ENCODE measurements at places on chromosomes 3 and 15.
A peak's percentile ranks its signal among the peaks of the same experiment; 100 is the strongest.

- DNase-seq: no peak
These were observed 23.1 kb downstream of the MAPKBP1 start for GRCh38 chr15:41797201-41797944.

DNA sequence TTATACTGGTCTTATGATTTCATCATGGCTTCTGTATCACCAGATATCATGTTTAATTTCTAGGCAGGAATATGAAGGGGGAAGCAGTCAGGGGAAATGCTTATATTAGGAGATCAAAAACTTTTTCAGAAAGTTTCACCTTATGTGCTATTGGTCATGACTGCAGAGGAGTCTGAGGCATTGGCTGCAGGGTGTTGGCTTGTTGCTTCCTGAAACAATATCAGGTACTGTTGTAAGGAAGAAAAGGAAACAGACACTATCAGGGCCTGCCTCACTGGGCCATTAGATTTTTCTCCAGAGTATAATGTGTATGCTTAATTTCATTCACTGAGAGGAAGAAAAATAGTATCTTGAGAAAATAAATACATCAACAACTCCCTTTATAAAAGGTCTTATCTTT is 34.7 kb downstream of the LEKR1 start:
- no peak for DNase-seq

GRCh38 chr3:16255726-16256125 is 9.0 kb downstream of the DPH3 start:
- no peak for DNase-seq

GRCh38 chr3:52231502-52232278 is 6.2 kb upstream of the TLR9 start:
- DNase-seq: peak; percentile 90

DNA sequence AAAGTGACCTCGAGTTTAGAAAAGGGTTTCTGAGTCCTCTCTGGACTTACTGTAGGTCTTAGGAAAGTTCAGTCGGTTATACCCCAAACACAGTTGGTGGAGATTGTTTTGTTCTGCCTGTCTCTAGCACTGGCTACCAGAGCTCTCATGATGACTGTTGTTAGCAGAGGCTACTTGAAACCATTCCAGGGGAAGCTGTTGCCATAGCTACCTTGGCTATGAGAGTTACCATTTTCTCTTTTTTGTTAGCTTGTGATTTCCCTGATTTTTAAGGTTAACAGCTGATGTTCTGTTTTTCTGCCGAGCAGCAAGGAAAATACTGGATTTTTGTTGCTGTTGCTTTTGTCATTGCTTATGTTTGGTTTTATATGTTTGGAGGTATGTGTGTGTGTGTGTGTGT is 26.7 kb downstream of the ABHD2 start:
- peak; percentile 30 for DNase-seq

DNA sequence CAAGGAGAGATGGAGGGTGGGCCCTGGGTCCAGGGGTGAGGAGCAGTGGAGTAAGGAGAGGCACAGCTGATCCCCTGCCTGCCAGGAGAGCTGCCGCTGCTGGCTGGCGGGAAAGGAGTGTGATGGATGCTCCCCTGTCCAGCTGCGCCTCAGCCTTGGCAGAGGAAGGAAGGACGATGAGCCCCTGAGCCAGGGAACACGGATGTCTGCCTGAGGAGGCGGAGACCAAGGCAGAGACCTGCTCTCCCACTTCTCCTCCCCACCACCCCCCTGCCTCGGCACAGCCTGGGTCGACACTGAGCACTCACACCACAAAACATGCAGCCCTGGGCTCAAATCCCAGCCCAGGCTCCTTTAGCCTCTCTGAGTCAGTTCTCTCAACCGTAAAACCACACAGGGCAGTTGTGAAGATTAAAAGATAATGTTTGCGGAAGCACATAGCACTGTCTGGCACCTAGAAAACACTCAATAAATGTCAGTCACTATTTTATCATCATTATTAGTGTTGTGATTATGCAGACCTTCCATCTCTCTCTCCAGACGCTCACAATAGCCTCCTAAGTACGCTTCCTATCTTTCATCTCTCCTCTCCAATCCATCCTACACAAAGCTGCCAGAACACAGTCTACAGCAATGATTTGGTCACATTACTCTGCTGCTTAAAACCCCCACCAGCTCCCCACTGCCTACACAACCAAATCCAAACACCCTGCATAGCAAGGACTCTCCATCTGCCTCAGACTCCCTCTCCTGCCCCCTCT is 52.2 kb downstream of the SEMA5B start:
- DNase-seq: peak; percentile 78

DNA sequence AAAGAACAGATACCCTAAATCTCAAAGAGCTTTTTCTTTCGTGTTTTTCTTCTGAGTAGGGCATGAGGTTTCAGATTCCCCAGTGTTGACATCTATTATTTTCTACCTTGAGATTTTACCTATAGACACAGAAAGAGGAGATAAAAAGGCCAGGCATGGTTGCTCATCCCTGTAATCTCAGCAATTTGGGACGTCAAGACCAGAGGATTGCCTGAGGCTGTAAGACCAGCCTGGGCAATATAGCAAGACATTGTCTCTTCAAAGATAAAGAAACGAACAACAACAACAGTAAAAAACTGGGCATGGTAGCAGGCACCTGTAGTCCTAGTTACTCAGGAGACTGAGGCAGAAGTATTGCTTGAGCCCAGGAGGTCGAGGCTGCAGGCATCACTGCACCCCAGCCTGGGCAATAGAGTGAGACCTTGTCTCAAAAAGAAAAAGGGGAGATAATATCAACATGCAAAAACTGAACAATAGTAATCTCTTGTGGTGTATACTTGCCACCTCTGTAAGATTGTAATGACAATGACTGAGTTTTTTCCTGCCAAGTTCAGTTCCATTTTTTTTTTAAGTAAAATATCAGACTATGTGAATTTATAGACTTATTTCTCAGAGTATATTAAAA is 71.3 kb downstream of the MBNL1 start:
- DNase-seq: no peak

GRCh38 chr3:110420158-110420641 is 651.4 kb upstream of the NECTIN3 start:
- no peak for DNase-seq

GRCh38 chr3:153043729-153044328 is 118.2 kb upstream of the RAP2B start:
- DNase-seq: no peak

- no peak for DNase-seq
These were observed 516.6 kb downstream of the CADM2 start for GRCh38 chr3:85475346-85475745.

DNA sequence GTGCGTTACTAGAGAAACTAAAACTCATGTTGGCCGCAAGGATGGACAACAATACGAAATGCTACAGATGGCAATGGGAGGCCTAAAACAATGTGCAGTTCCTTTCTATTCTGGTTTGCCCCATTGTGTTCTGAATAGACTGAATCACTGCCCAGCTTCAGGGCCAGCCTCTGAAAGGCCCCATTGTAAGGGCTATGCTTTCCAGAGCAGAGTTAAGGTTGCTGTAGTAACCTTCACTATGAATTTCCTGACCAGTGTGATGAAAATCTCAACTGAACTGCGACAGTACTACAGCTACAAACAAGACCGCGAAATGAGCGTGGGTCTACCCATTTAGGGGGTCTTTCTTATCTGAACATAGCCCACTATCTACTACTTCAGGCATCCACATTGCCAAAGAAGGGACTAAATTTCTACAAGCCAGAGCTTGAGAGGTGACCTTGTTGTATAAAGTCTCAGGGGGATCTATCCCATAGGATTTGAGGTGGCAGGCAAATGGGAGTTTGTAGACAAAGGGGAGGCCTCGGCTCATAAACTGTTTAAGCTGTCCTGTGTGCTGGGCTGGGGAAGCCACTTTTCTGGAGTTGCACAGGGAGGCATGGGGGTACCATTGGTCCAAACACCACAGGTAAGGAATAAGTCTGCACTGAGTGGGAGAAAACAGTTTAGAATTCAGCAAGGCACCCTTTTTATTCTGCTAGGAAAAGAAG is 80.1 kb downstream of the MYO1E start:
- DNase-seq: no peak

DNA sequence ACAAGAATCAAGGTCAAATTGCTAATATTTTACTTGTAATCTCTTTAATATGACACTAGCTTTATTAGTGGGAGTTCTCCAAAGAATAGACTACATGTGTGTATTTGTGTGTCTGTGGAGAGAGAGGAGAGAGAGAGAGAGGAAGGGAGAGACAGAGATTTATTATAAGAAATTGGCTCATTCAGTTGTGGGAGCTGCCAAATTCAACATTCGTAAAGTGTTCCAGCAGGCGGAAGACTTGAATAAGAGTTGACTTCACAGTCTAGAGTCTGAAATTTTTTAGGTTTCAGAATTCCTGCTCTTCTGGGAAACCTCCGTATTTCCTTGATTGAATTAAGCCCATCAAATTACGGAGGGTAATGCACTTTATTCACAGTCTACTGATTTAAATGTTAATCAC is 4.7 kb upstream of the CLDN1 start:
- no peak for DNase-seq

DNA sequence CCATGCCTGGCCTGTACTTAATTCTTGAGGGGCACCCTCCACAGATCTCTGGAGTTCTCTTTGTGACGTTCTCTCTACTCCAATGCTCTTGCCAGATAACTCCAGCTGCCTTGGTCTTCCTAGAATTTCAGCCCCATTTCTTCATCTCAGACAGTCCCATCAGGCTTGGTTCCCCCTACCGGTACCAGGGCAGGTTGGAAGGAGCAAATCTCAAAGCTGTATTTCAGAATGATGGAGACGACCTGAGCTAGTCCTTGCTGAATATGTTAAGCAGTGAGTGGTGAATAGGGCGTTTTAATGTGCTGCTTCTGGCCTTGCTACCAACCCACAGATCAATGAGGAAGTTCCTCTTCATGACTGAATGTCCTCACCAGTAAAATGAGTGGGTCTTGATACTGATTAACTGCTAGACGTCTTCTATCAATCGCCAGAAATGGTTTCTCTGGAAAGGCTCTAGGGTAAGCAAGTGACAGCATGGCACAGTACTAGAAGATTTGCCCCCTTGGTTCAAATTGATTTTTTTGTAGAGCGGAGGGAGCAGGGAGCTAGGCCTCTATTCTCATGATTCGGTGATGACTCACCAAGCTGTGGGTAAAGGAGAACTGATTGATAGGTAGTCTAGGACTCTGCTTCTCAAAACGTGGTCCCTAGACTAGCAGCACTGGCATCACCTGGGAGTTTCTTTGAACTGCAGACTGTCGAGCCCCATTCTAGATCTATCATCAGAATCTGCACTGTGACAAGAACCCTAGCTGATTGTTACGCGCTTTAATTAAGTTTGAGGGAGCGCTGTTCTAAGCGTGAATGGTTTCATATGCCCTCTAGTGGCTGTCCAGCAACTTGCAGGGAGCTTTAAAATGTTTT is 67.8 kb downstream of the UBP1 start:
- peak; percentile 55 for DNase-seq

DNA sequence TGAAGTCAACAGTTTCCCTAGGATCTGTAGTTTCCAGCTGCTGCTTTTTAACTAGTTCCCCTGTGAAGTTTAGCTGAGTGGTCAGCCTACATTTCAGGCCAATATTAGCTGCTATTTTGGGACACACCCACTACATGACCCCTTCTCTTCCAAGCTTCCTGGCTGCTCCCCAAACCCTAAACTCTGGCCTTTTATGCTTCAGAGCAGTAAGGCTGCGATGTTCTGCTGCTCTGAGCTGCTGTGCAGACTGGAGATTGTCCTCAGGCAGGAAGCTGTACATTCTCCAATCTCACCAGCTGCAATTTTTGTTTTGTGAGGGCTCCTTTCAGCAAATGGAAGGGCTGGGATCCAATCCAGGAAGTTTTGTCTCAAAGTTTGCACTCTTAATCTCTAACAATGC is 48.0 kb upstream of the WDR72 start:
- DNase-seq: no peak

- no peak for DNase-seq
These were observed 922 bp upstream of the TAMM41 start for GRCh38 chr3:11847607-11848006.

GRCh38 chr3:184604039-184604601 is 42.5 kb downstream of the EPHB3 start:
- DNase-seq: no peak

DNA sequence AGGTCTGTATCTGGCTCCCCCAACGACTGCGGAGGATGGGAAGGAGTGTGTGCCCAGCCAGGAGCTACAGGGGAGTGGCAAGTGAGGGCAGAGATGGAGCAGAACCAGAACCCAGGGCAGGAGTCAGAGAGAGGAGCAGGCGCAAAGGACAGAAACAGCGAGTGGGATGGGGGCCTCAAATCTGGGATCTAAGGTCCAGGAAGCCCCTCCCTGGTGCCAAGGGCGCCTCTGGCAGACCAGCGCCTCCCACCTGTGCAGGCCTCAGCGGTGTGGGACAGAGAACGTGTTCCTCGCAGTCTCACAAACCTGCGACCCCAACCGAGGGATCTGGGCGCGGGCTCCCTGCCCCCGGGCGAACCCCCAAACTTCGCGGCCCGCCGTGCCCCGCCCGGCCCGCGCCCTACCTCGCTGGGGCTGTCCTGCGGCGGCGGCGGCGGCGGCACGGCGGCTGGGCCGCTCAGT is 301 bp downstream of the PCBP4 start:
- peak; percentile 58 for DNase-seq

DNA sequence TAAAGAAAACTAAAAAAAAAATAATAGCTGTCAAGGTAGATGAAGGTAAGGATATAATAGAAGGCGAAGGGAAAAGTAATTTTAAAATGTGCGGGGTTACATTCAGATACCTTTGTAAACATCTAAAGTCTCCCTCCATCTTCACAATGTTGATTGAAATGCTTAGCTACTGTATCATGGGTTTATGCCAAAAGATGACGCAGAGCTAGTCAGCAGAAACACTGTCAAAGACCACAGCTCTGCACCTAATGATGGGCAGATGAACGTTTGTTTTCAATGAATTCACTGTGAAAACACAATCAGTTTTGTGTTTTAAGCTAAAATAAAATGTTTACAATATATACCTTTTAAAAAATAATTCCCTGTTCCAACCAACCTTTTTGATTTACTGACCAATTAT is 61.2 kb downstream of the RFTN1 start:
- DNase-seq: no peak

GRCh38 chr3:128054367-128054766 is 2.1 kb downstream of the SEC61A1 start:
- DNase-seq: no peak

- DNase-seq: no peak
These were observed 13.3 kb downstream of the MYD88 start for GRCh38 chr3:38151667-38152265.

DNA sequence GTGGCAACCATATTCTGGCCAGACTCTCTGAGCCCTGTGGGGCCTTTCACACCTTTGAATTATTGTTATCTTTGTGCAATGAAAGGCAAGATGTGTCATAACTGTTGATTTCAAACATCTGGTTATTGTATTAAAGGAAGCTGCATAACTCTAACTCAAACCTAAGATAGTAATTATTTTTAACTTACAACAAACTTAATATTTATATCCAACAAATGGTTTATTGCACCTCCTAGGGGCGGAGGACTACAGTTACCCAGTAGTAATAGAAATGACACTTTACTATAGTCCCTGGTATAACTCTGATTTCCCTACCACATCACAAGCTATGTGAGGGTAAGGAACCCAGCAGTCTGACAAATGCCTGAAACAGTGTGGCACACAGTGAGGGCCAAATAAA is 363.9 kb upstream of the SUCLG2 start:
- DNase-seq: no peak

GRCh38 chr3:139457066-139457465 is 19.2 kb downstream of the RBP2 start:
- no peak for DNase-seq

GRCh38 chr15:81411051-81411450 is 37.0 kb upstream of the TMC3 start:
- DNase-seq: no peak
